Amygdala (tissue), 56 donors: ENCODE measurements at places on chromosomes 13 and 19.

DNA sequence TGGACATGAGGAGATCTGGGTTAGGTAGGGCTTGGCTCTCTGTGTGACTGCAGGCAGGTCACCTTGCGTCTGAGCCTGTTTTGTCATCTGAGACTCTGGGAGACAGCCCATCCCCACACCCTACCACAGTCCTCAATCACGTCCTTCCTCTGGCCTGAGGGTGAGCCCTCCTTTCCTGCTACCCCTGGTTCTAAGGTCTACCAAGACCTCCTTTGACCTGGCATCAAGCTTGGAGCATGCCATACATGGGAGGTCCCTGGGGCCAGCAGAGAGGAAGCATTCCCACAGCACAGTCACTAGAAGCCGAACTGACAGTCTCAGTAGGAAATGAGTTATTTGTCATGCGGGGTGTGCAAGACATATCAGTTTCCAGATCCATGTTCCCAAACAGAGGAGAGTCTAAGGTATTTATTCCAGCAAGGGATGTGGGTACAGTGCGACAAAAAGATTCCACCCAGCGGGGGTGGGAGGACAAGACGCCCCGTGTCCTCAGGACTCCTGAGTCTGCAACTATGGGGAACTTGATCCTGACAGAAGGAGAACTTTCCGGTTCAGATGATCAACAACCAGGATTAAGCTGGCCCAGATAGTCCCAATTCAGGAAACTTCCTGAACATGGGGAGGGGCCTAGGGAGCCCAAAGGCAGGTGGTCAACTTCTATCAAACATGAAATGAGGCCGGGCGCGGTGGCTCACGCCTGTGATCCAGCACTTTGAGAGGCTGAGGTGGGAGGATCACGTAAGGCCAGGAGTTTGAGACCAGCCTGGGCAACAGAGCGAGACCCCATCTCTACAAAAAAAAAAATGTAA, 9.5 kb downstream of the ARRDC2 start:
- no peak for DNase-seq

DNA sequence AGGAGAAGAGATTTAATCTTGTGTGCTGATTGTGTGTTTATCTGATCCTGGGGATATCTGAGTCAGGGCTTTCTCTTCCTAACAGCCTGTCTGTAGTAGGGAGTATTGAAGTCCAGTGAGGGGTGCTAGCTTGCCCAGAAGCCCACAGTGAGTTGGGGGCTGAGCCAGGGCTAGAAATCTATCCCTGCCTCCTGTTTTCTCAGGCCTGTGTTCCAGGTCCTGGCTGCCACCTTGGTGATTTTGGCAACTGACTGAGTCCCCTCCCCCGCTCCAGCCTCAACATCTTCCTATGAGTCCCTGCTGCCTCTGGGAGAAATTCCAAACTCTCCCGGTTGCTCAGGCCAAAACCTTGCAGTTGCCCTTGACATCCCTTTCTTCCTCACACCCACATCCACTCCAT, 7.7 kb upstream of the NOVA2 start:
- DNase-seq: no peak

DNA sequence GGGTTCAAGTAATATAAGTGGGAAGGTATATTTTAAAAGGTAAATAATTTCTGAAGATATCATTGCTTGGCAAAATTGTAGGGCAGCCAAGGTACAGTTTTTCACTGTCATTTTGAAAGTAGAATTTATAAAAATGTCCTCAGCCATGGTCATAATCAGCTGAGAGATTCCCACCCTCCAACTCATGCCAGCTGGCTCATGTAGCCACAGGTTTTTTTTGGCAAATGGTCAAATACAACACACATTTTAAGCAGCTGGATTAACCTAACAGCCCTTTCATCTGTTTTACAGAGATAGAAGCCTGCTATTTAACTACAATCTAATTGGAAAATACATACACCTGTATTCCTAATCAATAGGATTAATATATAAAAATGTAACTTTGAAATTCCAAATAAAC, 619.2 kb upstream of the SGCG start:
- DNase-seq: no peak

GRCh38 chr13:97588993-97589392, 155.0 kb downstream of the RAP2A start:
- DNase-seq: no peak

DNA sequence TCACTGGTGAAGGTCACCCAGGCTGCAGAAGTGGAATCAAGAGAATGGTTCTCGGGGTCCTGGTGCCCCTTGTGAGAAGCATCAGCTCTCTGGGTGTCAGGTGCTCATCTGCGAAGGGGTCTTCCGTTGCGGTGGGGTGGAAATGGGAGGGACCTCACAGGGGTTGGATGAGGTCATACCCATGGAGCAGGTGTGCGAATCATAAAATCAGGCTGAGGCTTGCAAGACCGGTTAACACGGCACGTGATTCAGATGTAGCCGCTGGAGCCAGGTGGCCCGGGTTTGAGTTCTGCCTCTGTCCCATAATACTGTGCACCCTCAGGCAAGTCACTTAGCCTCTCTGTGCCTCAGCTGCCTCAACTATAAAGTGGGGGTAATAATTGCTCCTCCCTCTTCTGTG, 3.9 kb upstream of the KLK15 start:
- no peak for DNase-seq

DNA sequence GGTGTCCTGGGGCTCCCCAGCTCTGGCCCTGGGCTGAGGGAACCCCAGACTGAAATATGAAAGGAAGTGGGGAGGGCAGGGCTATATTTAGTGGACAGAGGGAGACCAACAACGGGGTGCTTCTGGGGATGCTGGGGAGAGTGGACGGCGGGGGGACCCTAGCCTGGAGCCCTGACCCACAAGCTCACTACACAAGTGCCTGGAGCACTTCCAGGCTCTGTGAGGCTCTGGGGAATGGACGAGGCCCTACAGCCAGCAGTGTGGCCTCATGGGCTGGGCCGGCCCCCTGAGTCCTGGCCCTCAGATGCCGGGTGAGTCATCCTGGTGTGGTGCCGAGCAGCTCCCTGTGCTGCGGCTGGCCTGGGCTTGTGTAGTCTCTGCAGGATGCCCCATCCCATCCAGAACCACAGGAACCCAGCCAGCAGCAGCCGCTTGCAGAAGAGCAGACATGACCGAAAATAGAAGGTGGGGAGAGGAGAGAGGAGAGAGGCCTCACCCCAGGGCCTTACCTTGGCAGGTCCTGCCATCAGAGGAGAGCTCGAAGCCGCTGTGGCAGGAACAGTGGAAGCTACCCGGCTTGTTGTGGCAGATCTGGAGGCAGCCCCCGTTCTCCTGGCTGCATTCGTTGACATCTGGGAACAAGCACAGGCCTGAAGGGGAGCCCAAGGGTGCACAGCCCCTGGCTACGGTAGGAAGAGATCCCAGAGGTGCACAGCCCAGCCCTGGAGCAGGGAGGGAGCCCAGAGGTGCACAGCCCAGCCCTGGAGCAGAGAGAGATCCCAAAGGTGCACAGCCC, 26.1 kb downstream of the GAS6 start:
- peak; percentile 89 for DNase-seq

GRCh38 chr19:29823581-29824330, 12.0 kb downstream of the CCNE1 start:
- no peak for DNase-seq

DNA sequence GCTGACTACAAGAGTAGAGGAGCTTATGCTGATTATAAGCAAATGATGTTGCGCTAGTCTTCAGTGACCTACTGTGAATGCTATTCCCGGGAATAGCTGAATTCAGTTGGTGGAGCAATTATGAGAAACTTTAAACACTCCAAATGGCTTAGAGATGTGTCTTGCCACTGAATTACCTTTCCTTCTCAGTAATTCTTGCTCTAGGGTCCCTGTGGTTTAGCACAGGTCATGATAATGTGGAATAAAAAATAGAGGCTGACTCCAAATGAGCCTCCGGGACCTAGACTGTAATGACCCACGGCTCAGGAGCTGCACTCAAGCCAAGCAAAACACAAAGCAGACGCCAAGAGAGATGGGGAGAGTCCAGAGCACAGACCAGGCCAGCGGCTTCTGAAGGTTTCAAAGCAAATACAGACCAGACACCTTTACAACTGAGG, 124.7 kb downstream of the RGCC start:
- no peak for DNase-seq

- no peak for DNase-seq
Observed at GRCh38 chr13:70964124-70964523, 855.9 kb upstream of the KLHL1 start.

- DNase-seq: no peak
Observed at GRCh38 chr13:48645845-48646244, 7.9 kb upstream of the CYSLTR2 start.

DNA sequence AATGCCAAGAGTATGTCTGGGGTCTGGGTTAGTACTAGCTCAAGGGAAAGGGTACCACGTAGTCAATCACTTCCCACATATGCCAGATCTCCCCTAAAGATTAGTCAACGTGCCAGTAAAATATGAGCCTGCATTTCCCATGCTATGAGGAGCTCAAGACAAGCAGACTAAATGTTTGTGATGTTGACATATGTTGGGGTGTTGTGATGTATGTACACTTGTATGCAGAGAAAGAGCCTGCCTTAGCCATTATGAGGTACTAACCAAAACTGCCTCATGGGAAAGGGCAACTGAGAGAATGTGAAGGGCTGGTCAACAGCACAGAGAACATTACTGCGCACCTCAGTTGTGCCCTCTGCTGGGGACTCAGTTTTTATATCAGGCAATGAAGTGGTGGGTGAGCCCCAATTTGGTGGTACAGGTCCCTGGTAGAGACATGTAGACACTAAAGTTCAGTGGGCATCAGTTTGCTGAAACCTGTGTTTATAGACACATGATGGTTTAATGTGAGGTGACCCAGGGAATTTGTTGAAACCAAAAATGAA, 287.0 kb downstream of the DCT start:
- DNase-seq: peak; percentile 3

DNA sequence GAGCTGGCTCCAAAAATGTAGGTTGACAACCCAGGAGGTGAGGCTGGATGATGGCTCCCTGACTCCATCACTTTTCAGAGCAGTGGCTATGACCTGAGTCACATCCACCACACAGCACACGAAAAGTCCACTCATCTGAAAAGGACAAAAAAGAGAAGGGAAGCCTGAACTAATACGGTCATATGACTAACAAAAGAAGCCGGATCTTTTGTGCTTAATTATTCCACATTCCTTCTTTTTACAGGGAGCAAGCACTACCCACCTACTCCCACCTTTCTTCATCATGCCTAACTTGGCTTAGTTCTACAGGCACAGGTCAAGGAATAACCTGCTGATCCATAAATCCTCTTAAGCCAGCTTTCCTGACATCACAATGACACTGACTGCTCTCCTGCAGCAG, 601.3 kb upstream of the MIR17HG start:
- DNase-seq: no peak

DNA sequence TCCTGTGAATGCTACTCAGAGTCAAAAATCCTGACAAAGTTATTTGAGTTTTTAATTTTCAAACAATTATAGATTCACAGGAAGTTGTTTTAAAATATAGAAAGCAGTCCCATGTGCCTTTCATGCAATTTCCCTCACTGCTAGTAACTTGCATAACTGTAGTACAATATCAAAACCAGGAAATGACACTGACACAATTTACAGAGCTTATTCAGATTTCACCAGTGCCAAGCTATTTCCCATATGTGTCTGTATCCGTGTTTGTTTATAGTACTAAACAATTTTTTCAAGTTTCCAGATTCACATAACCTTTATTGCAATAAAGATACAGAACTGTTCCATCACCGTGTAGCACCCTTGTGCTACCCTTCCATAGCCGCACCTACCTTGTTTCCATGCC, 934.6 kb downstream of the PCDH17 start:
- DNase-seq: no peak

- DNase-seq: no peak
Observed at GRCh38 chr13:26050568-26051230, 1.1 kb downstream of the SHISA2 start.

GRCh38 chr19:52871466-52871865, 14.0 kb upstream of the ZNF468 start:
- no peak for DNase-seq

GRCh38 chr19:10517760-10518443, 655 bp upstream of the S1PR5 start:
- peak; percentile 44 for DNase-seq

- no peak for DNase-seq
Observed at GRCh38 chr19:17719730-17720400, 585 bp downstream of the MAP1S start.

DNA sequence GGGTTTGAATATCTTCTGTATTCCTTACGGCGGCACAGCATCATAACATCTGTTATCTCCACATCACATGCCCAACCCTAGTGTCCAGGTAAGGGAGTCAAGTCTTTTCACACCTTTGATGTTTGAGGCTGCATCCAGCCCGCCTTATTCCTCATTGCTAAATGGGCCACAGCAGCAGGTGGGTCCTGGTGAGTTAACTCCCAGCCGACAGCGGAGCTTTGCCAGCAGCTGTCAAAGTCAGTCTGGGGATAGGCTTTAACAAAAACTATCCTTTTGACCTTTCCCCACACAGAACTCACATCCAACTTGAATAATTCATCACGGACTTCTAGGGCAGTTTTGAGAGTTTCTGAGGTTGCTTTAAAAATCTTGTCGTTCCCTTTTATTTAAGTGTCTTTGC, 235.1 kb downstream of the DLEU7 start:
- no peak for DNase-seq

DNA sequence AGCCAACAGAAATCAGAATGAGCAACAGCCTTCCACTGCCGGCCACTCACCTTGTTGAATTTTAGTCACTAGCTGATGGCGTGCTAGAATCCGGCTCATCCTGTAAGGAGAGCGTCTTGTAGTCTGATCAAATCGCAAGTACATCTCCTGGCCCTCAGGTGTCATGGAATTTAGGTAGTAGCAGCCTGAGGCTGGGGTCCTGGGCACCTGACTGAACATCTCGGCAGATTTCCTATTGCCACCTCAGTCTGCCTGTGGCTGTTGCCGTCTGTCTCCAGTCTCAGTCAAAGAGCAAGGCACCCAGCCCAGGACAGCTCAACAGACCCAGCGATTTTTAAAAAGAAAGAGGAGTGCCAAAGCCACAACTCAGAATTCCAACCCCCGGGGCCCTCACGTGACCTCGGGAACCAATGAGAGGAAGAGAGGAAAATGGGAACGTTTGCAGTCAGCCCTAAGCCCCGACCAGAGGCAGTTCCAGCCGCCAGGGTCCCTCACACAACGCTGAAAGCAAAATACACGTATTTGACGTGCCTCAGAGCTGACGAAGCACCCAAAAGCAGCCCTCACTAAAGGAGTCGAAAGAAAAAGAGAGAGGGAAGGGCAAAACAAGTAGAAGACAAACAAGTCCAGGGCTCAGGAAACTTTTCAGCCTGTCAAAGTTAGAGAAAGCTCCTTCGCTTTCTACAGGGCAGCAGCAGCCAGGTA, at the start of gene STARD13:
Gene STARD13, minus strand, starts transcription at position 336 of the 705 bp plus-strand sequence. Its CDS starts 117 bp downstream, at position 219.
- peak; percentile 89 for DNase-seq
